ENCODE measurements at places on chromosomes 6 and 20.

- no peak for DNase-seq
These were observed 13.5 kb upstream of the HLA-DQA1 start for GRCh38 chr6:32623693-32624092.

DNA sequence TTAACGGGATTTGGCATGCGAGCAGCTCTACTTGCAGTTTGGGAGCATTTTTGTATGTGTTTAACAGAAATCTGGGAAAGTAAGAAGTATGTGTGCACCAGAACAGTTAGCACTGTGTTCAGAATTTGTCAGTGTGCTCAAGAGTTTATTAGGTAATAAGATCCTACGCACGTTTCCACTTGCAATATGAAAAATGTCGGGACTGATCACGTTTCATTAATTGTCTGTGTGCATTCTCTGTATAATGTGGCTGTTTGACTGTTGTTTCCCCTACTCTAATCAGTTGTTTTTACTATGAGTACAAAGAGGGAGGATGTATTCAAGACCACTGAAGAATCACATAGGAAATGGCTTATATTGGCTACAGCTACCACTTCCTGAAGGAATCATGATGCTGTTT, 349.7 kb upstream of the POU3F2 start:
- DNase-seq = no peak

- DNase-seq = no peak
These were observed 7.5 kb downstream of the F13A1 start for GRCh38 chr6:6312901-6313441.

GRCh38 chr20:51159303-51159702, 136.4 kb upstream of the KCNG1 start:
- no peak for DNase-seq

GRCh38 chr6:21984561-21984960, 312.3 kb downstream of the PRL start:
- DNase-seq = no peak

- no peak for DNase-seq
These were observed 11.7 kb downstream of the ZBTB46 start for GRCh38 chr20:63819224-63819921.

- no peak for DNase-seq
These were observed 51.0 kb downstream of the RPS12 start for GRCh38 chr6:132865364-132865763.

- no peak for DNase-seq
These were observed 105.9 kb downstream of the MAN1A1 start for GRCh38 chr6:119243657-119244056.

- no peak for DNase-seq
These were observed 256.5 kb upstream of the SUPT3H start for GRCh38 chr6:45634231-45634630.

DNA sequence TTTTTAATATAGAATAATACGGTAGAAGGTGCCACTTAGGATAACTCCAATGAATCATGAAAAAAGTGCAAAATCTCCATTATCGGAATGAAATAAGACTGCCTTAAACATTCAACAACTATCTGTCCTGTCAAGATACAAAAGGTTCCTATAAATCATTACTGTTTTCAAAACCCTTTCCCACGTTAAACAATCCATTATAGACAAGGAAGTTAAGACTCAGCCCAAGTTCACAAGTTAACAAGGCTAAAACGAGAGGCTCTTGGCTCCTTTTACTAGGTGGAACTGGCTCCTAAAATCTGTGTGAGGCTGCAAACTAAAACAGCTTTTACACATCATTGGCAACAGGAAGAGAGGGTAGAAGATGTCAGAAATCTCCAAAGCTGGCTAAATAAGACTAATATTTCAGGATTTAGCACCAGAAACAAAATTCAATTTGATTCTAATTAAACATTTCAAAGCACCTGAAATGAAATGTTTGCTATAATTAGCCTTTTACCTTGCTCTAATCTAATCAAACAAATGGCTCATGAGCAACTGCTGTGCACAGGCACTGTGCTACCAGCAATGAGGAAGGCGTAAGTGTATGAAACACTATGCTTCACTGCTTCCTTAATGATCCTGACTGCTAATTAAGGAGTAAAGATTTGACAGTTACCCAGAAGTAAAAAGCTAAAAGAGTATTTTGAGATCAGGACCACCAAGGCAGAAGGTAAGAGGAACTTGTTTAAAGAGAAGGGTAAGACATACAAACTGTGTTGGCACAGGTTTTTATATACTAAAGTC, 109.7 kb downstream of the DST start:
- no peak for DNase-seq

DNA sequence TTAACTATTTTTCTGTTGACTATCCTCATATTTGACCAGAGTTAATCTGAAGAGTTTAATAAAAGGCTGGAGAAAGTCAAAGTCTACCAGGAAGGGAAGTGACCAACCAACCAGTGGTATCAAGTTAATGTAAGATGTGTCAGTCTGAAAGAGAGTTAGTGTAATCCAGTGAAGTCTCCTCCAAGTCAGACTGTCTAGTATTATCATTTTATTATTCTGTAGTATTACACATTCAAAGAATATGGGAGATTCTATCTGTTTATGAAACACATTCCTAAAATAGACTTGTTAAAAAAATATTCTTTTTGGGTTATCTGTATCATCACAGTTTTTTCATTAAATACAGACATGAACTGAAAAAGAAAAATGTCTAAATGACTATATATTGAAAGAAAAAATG, 194.4 kb downstream of the BTBD9 start:
- no peak for DNase-seq

DNA sequence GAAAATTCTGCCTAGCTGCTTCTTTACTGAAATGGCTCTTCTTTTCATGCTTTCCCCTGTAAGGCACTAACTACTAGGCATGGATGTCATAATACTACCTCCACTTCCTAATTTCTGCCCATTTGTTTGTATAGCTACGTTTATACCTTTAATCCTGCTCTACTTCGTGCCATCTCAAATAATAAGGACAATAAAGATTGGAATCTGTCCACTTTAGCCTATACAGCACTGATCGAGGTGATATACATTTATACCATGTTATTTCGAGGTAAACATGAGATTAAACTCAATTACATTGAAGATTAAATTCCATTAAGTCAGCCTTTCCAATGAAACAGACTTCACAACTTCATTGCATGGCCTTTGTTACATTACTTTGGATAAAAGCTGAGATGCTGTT, 390.6 kb upstream of the MARCKS start:
- DNase-seq = no peak

DNA sequence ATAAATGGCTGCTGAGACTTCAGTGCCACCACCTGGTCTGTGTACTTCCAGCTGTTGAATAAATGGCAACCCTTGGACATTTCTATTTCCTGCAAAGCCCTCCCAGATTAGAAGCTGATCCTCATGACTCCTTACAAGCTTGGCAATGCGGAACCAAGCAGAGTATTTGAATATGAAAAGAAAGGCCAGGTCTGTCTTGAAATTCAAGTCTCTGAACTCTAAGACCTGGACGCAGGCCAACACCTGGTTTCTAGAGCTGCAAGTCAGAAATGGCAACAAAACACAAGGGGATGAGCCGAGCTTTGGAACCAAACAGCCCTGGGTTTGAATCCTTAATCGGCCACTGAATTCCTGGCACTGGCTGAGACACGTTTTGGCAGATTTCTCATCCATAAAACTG, 353.4 kb downstream of the PTPRT start:
- DNase-seq = no peak

DNA sequence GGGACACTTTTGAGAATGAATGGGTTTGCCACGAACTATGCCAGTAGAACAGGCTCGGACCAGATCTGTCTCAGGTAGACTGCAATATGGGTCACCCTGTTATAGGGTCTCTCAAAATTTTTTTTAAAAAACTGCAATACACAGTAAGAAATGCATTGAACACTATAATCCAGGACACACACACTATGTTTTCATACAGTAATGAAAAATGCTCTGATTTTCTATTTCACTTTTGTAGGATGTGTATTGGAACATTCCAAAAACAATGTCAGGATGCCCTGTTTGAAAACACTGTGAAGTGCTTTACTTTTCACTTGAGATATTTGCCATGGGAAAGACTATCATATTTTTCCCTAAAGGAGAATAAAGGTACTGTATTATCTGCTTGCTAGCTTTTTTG, 25.1 kb downstream of the PARD6B start:
- DNase-seq = no peak

- no peak for DNase-seq
These were observed 45.5 kb downstream of the PRL start for GRCh38 chr6:22251348-22251747.

- no peak for DNase-seq
These were observed 33.0 kb downstream of the AKIRIN2 start for GRCh38 chr6:87669051-87669450.

DNA sequence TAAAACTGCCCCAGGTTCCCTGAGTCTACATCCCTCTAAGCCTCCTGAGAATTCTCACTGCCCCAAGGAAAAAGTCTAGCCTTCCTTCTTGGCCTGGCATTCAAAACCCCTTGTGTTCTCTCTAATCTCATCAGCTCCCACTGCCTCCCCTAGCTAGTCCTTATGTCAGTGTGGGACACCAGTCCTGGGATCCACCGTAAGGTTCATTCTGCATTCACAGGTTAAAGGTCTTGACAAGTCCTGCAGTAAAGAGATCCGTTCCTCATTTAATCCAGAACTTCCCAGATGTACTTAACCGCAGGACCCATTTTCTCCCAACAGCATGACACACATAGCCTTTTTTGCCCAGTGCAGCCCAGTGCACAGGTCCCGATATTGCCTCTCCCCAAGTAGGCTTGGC, 11.6 kb downstream of the MAPK13 start:
- no peak for DNase-seq

Data from posterior vena cava (tissue), 2 donors.